ENCODE measurements at places on chromosomes 7 and 10.

- DNase-seq = no peak
Observed at GRCh38 chr7:149727899-149728476, 45.4 kb downstream of the ZNF467 start.

GRCh38 chr10:17453373-17454091 lies 863 bp downstream of the ST8SIA6 start:
- no peak for DNase-seq

- no peak for DNase-seq
Observed at GRCh38 chr10:77513781-77514331, 123.8 kb downstream of the KCNMA1 start.

GRCh38 chr7:94177441-94177840 lies 173.3 kb upstream of the BET1 start:
- no peak for DNase-seq

DNA sequence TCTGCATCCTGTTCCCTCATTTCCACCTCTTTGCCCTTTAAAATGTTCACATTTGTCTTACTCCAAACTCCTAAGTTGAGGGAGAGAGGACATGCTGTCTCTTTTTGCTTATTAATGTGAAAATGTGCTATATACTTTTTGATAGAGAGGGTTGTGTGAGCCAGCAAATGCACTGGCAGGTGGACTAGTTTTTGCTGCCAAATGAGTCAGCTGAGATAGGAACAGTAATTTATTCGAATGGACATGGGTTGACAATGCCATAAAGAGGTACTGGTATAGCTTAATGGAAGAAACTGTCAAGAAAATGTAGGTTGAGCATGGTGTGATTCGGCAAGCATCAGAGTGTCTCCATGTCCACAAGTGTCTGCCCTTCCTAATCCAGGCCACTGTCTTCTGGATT lies 9.2 kb upstream of the TRUB1 start:
- DNase-seq = no peak

- DNase-seq = no peak
Observed at GRCh38 chr7:94838717-94839116, 68.7 kb upstream of the PPP1R9A start.

- DNase-seq = no peak
Observed at GRCh38 chr10:34798654-34799053, 16.4 kb downstream of the PARD3 start.

DNA sequence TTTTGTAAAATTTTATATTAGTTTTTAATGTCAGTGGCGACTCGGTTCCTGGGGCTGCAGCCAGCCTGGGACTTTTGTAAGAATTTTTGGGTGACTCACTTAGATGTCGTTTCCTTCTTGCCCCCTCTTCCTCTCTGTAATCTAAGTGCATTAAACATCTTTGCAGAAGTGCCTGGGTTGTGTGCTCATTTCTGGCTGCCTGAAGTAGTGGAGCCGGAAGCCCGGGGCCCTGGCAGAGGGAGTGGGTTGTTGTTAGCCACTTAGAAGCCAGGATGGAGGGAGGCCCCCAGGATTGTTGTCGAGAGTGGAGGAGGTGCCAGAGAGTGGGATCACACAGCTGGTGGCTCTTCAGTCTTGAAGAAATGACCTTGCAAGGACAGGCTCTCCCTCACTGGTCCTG lies 11.0 kb upstream of the TRIM8 start:
- no peak for DNase-seq

- no peak for DNase-seq
Observed at GRCh38 chr7:44767134-44767911, 18.7 kb downstream of the ZMIZ2 start.

- DNase-seq = no peak
Observed at GRCh38 chr10:36351159-36351558, 709.1 kb upstream of the FZD8 start.

DNA sequence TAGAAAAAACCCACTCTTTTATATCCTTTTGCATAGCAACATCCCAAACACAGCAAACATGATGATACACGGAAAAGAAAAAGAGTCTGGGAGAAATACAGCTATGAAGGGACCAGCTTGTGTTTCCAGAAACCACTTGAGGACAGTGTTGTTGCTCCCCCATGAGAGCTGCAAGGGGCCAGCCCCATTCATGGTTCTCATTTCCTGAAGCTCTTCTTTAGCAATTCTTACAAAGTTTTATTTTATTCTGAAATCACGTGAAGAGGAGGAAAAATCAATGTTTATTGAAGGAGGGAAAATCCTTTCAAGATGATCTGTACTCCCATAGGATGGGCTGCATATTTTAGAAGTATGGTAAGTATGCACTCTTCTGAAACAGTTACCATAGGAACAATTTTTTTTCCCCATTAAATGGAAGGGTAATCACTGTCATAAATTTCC lies 17.5 kb upstream of the PRTFDC1 start:
- DNase-seq = no peak

DNA sequence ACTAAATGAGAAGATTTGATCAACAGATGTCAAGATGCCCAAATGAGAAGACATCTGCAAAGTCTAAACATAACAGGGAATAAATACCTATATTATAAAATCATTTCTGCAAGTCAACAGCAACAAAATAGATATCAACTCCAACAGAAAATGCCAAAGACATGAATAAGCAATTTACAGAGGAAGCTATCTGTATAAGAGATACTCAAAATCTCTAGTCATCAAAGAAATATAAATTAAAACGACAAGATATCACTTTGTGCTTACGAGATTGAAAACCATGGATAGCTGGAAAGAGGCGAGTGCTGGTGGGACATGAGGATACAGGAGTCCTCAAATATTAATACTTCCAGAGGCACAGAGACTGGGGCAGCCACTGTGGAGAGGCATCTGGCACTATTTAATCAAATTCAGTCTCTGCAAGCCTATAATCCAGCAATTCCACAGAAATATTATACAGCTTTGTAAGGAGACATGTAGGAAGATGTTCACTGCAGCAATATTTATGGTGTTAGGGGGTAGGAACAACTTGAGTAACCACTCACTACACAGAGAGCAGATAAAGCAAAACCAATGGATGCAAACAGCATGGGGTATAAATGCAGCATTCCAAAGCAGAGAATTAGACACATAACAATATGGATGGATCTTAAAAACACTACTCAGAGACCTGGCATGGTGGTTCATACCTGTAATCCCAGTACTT lies 4.8 kb downstream of the DNMBP start:
- no peak for DNase-seq

- no peak for DNase-seq
Observed at GRCh38 chr7:38306914-38307313, 33.5 kb upstream of the TARP start.

DNA sequence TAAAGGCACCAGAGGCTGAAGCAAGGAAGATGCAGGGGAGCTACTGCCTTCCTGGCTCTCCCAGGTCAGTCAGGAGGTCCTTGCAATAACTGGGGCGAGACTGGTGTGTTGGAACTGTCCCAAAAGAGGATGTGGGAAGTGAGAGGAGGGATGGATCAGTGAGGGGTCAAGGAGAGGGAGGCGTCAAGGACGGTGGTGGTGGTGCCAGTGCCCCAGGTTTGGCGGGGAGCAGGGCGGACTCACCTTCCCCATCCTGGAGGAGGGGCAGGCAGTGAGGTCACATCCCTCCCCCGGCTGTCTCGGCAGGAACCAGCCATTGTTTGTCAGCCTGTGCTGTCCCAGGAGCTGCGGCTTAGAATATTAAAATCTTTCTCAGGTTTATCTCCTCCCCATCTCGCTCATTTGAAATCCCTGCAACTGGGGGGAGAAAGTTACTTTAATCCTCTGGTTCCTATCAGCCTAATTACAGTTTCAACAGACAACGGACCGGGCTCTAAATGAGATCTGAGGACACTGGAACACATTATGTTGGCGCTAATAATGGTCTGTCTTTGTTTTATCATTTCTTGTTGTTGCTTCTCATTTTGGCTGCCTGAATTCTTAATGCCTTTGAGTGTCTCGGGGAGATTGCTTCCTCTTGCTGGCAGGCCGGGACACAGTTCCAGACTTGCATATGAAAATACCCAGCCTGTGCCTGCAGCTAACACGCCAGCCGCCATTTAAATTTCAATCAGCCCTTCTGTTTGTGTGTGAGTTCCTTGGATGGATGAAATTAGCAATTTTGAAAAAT lies 387.5 kb downstream of the RPS24 start:
- DNase-seq = no peak

GRCh38 chr10:59505926-59506325 lies 143.6 kb upstream of the FAM13C start:
- DNase-seq = no peak

- no peak for DNase-seq
Observed at GRCh38 chr10:34814223-34814912, 728 bp downstream of the PARD3 start.

GRCh38 chr7:29084832-29085231 lies 61.5 kb downstream of the CPVL start:
- no peak for DNase-seq

DNA sequence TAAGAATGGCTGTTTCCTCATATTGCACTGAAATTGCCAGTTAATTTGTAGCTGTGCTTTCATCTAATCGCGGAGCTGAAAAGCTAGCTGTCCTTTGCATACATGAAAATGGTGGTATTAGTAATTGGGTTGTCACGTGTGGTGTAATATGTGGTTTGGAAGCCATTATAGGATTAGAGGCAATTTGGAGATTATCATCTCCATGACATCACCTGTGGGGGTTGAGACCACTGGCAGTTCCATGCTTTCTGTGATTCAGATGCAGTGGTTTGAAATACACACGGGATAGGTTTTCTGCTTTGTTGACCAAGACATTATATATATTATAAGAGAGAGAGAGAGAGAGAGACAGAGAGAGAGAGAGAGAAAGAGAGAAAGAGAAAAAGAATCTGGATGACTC lies 180.8 kb downstream of the RAB11FIP2 start:
- DNase-seq = peak; percentile 51

DNA sequence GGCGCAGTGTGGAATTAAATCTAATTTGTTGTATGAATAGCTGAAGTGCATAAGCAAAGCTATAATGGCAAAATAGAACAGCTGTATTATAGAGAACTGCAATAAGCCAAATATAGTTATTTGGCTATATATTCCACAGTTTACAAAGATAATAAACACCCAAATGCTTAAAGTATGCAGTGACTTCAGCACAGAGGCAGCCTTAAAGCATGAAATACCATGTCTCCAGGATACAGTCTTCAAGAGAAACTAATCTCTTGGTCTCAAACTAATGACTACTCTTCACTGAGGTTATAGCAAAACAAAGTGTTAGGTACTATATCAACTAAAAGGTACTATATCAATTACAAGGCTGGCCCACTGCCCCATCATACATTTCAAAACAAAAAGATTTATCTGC lies 48.0 kb downstream of the NT5C2 start:
- no peak for DNase-seq

- DNase-seq = no peak
Observed at GRCh38 chr7:131105799-131106680, 221.6 kb upstream of the MKLN1 start.

GRCh38 chr10:62655337-62655994 lies 149.1 kb upstream of the ADO start:
- DNase-seq = no peak

DNA sequence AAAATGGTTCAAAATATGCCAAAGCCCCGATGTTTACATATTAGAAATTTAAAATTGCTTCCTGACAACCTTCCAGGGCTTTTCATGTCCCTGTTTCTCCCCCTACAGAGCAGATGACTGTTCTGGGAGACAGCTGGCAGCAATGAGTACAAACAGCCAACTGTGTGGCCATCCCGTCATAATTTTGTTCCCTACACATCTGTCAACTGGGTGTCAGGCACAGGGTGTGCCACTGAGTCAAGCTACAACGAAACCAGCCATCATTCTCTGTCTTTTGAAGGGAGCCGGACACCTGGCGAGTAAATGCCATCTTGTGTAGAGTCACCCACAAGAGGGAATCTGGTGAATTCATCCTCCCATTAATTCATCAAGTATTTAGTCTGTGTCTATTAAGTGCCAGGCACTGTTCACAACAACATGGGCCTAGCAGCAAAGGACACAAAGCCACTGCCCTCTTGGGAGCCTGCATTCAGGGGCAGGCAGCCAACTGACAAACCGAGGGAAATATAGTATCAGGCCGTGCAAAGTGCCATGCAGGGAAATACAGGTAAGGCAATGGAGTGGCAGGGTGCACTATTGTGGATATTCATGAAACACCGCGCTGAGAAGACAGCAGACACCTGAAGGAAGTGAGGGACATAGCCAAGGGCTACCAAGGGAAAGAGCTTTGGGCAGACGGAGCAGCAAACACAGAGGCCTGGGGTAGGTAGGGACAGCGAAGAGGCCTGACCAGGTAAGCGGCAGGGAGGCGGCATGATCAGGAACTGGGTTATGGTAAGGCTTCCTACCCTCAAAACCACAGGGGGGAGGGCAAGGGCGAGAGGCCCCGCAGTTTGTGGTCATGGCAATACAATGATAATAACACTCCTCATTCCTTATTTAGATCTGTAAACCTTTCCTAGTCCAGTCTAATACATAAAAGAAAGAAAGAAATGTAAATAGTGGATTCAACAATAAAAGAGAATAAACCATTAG lies 213.6 kb downstream of the FAM107B start:
- no peak for DNase-seq

DNA sequence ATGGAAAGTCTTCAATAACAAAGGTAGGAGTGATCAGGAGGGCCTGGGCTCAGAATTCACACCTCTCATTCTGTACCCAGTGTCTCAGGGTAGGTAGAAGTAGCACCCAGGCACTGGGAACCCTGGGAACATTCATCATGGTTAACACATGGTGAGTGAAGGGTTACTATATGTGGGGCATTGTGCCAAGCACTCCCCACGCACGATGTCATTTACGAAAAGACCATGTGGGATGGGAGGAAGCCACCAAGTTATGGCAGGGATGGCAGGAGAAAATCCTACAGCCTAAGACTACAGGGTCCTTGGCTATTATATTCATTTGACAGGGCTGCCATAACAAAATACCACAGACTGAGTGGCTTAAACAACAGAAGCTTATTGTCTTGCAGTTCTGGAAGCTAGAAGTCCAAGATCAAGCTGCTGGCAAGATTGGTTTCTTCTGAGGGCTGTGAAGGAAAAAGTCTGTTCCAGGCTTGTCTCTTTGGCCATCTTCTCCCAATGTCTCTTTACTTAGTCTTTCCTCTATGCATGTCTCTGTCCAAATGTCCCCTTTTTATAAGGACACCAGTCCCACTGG lies 27.7 kb upstream of the DDIT4 start:
- no peak for DNase-seq

- no peak for DNase-seq
Observed at GRCh38 chr10:127149501-127150081, 46.8 kb downstream of the INSYN2A start.

DNA sequence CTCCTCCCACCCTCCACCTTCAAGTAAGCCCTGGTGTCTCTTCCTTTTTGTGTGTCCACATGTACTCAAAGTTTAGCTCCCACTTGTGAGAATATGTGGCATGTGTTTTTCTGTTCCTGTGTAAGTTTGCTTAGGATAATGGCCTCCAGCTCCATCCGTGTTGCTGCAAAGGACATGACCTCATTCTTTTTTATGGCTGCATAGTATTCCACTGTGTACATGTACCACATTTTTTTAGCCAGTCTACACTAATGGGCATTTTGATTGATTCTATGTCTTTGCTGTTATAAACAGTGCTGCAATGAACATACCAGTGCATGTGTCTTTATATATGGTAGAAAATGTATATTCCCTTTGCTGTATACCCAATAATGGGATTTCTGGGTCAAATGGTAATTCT lies 710.9 kb downstream of the CCSER2 start:
- no peak for DNase-seq

GRCh38 chr7:143384148-143384547 lies 3.0 kb downstream of the ZYX start:
- DNase-seq = no peak

GRCh38 chr7:152435384-152436110 lies at the start of gene KMT2C:
Gene KMT2C, minus strand, starts transcription at chr7:152436003. Its CDS starts 217 bp downstream, at chr7:152435786.
- DNase-seq = no peak

- no peak for DNase-seq
Observed at GRCh38 chr10:89301721-89302445, at the start of gene IFIT2. Gene IFIT2, plus strand, starts transcription at chr10:89302046. Its CDS starts 78 bp downstream, at chr10:89302124.

All from NCI-H1048 (cell line).